ENCODE measurements at places on chromosomes 2 and 18. TPM values are rescaled to one million over a fixed set of nuclear protein-coding genes. Genes with fewer than 3 reads are reported as not detected.
A peak's percentile ranks its signal among the peaks of the same experiment; 100 is the strongest.

GRCh38 chr2:239330836-239331235, 70.0 kb downstream of the HDAC4 start:
- peaks cover 4% of the 10 kb centered on the region for H3K36me3 ChIP-seq
- H3K27ac ChIP-seq, result no peak overlapping the region
- H3K27me3 ChIP-seq, result no peaks in the 10 kb centered on the region
- no peak for DNase-seq

Gene FAM228B
- 6.7 TPM for total RNA-seq

DNA sequence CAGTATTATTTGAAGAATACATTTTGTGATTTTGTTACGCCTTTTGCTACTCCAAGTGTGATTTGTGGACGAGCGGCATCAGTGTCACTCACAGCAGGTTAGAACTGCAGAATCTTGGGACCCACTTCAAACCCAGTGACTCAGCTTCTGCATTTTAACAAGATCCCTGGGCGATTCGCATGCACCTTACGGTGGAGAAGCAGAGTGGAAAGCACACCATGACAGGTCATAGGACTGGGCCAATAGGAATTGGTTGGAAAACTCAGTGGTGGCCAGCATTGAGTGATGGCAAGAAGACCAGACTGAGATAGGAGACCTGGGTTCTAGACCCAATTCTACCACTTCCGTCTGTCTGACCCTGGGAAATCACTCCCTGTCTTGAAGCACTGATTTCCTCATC, 26.3 kb downstream of the CTLA4 start:
- no peak overlapping the region for H3K4me3 ChIP-seq
- no peaks in the 10 kb centered on the region for H3K4me1 ChIP-seq
- H3K27me3 ChIP-seq, result no peaks in the 10 kb centered on the region
- no peaks in the 10 kb centered on the region for H3K36me3 ChIP-seq

GRCh38 chr2:46390901-46391395, 88.4 kb upstream of the TMEM247 start:
- H3K27me3 ChIP-seq, result no peaks in the 10 kb centered on the region
- DNase-seq, result peak; percentile 17
- H3K4me3 ChIP-seq, result no peak overlapping the region
- no peaks in the 10 kb centered on the region for H3K4me1 ChIP-seq
- no peaks in the 10 kb centered on the region for H3K36me3 ChIP-seq
- no peak overlapping the region for H3K27ac ChIP-seq

DNA sequence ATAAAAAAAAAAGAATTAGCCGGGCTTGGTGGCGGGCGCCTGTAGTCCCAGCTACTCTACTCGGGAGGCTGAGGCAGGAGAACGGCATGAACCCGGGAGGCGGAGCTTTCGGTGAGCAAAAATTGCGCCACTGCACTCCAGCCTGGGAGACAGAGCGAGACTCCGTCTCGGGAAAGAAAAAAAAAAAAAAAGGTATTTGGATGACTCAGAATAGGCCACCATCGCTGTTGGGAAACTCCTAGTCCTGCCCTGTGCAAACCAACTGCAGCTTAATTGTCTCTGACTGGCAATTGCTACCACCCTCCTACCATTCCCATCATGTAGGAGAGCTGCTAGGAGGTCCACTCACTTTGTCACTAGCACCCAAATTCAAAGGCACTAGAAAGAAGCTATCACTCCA, 43.5 kb downstream of the ATP8B1 start:
- H3K4me1 ChIP-seq, result no peaks in the 10 kb centered on the region
- H3K27ac ChIP-seq, result no peak overlapping the region
- no peak for DNase-seq
- H3K4me3 ChIP-seq, result no peak overlapping the region

DNA sequence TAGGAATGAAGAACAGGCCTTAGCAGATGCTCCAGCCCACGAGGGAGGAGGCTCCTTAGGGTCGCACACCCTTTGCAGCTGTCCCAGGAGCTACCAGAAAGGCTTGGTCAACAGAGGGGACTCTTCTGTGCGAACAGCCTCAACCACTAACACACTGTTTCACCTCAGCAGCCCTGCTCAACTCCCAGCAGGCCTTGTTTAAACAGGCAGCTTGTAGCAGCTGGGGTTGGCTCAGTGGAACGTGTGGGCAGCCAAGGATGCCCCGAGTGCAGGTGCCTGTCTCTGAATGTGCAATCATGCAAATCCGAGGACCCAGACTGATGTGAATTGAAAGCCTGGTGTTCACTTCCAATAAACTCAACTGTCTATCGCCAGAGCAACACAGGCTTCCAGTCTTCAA, 88.7 kb upstream of the CXCR4 start:
- H3K36me3 ChIP-seq, result peaks cover 10% of the 10 kb centered on the region
- no peak overlapping the region for H3K27ac ChIP-seq
- no peak overlapping the region for H3K4me3 ChIP-seq
- no peak for DNase-seq
- no peaks in the 10 kb centered on the region for H3K27me3 ChIP-seq

Gene ZC3H15
- total RNA-seq, result 71.3 TPM

DNA sequence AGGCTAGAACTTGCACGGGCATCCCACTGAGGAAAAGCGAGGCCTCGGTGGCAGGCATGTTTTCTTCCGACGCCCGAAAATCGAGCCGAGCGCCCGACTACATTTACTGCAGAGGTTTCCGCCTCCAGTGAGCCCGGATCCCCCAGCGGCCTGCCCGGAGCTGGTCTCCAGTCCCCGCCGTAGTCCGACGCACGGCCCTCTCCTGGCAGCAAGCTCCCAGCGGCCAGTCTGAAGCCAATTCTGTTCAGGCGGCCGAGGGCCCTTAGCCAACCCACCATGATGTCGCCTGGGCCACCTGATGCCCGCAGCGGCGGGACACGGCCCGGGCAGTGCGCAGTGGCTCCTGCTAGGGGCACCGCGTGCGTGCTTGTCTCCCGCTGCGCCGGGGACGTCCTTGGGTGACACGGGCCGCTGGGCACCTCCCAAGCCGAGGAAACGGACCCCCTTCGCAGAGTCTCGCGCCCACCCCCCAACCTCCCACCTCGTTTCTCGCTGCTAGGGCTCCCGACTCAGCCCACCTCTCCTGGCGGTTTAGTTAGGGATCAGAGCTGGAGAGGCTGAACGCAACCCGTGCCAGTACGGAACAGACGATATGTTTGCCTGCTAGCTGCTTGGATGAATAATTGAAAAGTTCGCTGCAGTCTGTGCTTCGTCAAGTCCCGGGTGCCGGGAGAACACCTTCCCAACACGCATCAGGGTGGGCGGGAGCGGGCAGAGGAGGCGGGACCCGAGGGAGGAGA, 5.3 kb downstream of the ONECUT2 start:
- no peak overlapping the region for H3K27ac ChIP-seq
- peak overlapping the region; percentile 82 for H3K4me3 ChIP-seq
- peak; percentile 69 for DNase-seq
- H3K4me1 ChIP-seq, result no peaks in the 10 kb centered on the region

GRCh38 chr2:6074089-6074643, 382.0 kb downstream of the SOX11 start:
- H3K4me3 ChIP-seq, result no peak overlapping the region
- no peak for DNase-seq
- H3K36me3 ChIP-seq, result no peaks in the 10 kb centered on the region
- H3K27ac ChIP-seq, result no peak overlapping the region
- peaks cover 9% of the 10 kb centered on the region for H3K4me1 ChIP-seq
- no peaks in the 10 kb centered on the region for H3K27me3 ChIP-seq

DNA sequence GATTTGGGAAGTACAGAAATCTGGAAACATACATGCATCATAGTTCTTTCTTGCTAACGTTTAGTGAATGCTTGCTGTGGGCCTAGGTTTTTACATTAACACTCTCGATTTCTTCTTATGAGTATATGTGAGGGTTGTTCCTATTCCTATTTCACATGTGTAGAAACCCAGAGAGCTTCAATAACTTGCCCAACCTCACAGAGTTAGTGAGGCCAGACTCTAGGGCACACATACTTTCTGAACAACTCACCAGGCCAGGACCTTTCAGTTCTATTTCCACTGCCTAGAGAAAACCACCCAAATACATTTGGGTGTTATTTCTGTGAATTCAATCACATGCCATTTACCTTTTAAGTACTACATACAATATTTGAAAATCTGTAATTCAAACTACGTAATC, 8.2 kb upstream of the KCTD1 start:
- no peaks in the 10 kb centered on the region for H3K4me1 ChIP-seq
- DNase-seq, result no peak
- peaks cover 11% of the 10 kb centered on the region for H3K27me3 ChIP-seq
- H3K27ac ChIP-seq, result no peak overlapping the region

DNA sequence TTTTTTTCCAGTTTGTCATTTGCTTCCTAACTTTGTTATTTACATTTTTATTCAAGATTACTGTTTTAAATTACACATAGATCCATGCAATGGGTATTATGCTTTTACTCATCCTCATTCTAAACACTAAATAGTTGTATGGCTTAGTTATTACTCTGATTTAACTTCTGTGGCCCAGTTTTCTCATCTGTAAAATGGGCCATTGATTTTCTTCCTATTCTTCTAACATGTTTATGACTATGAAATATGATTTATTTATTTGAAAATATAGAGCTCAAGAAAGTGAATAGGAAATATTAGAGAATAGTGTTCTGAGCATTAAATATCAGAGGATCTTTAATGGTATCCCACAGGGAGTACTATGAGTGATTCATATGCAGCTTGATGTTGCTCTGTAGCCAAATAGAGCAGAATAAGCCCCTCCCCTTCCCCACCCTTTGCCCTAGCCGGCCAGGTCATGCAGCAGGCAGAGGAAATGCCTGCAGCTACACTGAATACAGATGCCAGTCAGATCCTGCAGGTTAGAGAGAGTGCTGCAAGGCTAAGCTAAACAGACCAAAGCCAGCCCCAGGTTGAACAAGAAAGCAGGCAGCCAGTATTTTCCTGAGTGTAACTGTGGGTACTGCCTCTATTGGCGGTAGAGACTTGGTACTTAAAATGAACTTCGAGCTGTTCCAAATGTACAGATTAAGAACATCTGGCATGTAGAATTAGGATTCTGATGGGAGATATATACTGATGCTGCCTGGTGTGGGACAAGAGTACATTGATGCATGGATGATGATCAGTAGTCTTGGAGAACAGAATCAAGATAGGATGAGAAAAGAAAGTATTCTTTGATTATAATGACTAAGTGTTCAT, 11.7 kb upstream of the ACYP2 start:
- no peak overlapping the region for H3K27ac ChIP-seq
- H3K4me1 ChIP-seq, result no peaks in the 10 kb centered on the region
- H3K27me3 ChIP-seq, result no peaks in the 10 kb centered on the region

Gene TUBB8B
- total RNA-seq, result 0.72 TPM

GRCh38 chr2:22481486-22482259, 903.3 kb upstream of the KLHL29 start:
- H3K27ac ChIP-seq, result no peak overlapping the region
- no peaks in the 10 kb centered on the region for H3K36me3 ChIP-seq
- no peaks in the 10 kb centered on the region for H3K4me1 ChIP-seq
- no peaks in the 10 kb centered on the region for H3K27me3 ChIP-seq
- DNase-seq, result no peak
- H3K4me3 ChIP-seq, result no peak overlapping the region

DNA sequence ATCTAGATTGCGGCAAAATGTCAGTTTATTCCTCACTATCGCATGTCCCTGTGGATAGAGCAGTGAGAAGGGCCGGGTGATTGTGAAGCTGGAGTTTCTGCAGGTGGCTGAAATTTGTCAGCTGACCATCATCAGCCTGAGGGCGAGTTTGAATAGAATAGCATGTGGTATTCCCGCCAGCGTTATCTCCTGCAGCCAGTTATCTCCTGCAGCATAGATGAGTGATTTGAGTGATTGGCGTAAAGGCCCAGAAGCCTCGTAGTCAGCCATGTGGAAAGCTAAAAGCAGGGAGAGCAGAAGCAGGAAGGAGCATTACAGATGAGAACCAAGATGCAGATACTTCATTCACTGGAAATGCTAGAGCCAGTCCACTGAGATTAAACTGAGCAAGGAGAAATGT, 65.5 kb downstream of the CABLES1 start:
- H3K4me1 ChIP-seq, result 0 out of 2 replicates have a peak, but pooled peaks cover 4% of the 10 kb centered on the region
- DNase-seq, result no peak
- no peaks in the 10 kb centered on the region for H3K27me3 ChIP-seq
- H3K36me3 ChIP-seq, result peaks cover 67% of the 10 kb centered on the region
- no peak overlapping the region for H3K27ac ChIP-seq

DNA sequence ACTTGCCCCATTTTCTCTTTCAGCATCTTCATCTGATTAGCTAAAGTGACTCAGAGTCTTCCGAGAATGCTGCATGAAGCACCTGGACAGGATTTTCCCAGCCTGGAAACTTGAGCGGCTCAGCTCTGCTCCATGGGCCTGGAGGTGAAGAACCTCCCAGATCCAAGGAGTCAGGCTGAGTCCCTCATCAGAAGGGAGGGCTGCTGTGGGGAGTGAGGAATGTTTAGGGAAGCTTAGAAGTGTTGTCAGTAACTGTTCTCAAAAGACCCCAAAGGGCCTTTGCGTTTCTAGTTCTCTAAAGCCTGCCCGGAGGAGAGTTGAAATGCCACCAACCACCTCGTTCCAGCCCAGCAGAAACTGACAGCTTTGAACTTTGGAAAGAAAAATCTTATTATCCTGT, 157.1 kb downstream of the CLIP4 start:
- H3K4me1 ChIP-seq, result no peaks in the 10 kb centered on the region
- no peaks in the 10 kb centered on the region for H3K27me3 ChIP-seq
- no peak for DNase-seq
- no peaks in the 10 kb centered on the region for H3K36me3 ChIP-seq

Gene UBXN2A
- 19.7 TPM for total RNA-seq

Gene SLC66A3
- total RNA-seq, result 13.3 TPM

Gene GPAT2
- total RNA-seq, result not detected

GRCh38 chr2:204881655-204882054, 336.4 kb downstream of the PARD3B start:
- no peak overlapping the region for H3K4me3 ChIP-seq
- no peak overlapping the region for H3K27ac ChIP-seq
- H3K4me1 ChIP-seq, result no peaks in the 10 kb centered on the region

Gene TBR1
- not detected for total RNA-seq

DNA sequence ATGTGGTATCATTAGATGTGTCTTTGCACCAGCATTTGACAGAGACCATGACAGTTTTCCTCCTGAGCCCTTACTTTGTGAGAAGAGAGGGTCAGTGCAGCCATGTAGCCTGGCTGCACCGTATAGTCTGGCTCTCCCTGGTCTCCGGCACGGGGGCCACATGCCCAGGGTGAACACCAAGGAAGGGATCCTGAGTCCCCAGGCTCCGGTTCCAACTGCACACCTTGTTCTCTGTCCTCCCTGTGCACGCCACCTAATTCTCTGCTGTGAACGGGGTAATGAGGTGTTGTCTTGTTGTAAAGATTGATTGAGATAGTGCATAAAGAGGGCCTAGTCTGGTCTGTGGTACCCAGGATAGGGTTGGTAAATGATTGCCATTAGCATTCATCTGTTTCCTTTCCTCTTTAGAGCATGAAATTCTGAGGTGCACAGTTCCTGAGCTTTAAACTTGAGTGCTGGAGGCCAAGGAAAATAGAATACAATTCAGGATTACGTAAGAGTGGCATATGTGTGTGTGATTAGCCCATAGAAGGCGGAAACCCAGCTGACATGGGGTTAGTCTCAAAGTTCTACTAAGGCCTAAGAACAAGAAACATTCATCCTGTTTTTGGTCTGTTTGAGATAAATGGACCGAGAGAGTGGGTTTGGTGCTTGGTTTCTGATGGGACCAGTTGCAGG, 55.5 kb downstream of the NCK2 start:
- no peaks in the 10 kb centered on the region for H3K27me3 ChIP-seq
- DNase-seq, result no peak
- no peak overlapping the region for H3K4me3 ChIP-seq
- H3K27ac ChIP-seq, result no peak overlapping the region
- H3K4me1 ChIP-seq, result peaks cover 8% of the 10 kb centered on the region
- peaks cover 15% of the 10 kb centered on the region for H3K36me3 ChIP-seq

- H3K4me1 ChIP-seq, result peaks cover 4% of the 10 kb centered on the region
- no peaks in the 10 kb centered on the region for H3K27me3 ChIP-seq
- H3K27ac ChIP-seq, result no peak overlapping the region
- H3K36me3 ChIP-seq, result no peaks in the 10 kb centered on the region
Measured at GRCh38 chr18:56890632-56891031, 239.5 kb downstream of the WDR7 start.
